ENCODE measurements at places on chromosomes 4 and X. TPM values are rescaled to one million over a fixed set of nuclear protein-coding genes. Genes with fewer than 3 reads are reported as not detected.

DNA sequence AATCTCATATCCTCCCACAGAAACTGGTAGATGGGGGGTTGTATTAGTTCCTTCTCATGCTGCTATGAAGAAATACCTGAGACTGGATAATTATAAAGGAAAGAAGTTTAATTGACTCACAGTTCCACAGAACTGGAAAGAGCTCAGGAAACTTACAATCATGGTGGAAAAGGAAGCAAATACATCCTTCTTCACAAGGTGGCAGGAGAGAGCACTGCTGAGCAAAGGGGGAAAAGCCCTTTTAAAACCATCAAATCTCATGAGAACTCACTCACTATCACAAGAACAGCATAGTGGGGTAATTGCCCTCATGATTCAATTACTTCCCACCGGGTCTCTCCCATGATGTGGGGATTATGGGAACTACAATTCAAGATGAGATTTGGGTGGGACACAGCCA, 250.5 kb upstream of the GPRIN3 start:
- peak; percentile 14 for DNase-seq

GRCh38 chr4:172813359-172813923, 355.2 kb upstream of the GALNT7 start:
- no peak for DNase-seq

DNA sequence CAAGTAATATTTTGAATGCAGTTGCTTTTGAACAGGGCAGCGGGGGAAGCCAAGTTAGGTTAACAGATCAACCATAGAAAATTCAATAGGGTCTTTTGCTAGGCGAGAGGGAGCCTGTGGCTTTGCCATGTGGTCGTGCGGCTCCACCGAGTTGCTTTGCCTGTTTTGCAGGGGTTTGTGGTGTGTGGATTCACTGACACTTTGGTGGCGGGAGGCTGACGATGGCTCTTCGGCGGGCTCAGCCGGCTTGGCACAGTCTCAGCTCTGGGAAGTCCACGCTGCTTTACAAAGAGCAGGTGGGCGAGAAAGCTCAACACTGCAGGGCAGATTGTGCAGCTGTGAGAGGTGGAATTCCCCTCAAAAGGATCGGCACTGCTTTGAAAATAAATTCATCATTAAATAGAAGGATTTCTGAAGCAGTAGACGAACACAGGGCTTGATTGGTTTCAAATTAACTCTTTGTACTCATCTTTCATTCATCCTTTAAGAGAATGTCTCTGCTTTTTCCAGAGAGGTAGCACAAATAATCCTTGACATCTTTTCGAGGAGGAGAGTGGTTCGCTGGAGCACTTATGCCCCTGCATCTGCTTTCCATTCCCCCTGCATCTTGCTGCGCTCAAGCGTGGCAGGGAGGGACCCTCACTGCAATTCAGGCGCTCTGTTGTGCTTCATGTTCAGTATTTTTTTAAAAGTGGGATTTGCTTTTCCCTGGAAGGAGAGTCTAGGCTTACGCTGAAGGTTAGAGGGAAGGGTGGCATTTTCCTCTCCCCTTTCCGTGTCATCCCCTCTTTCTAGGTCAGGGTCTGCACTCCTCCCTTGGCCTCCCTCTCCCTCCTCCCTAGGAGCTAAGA, 201.8 kb upstream of the LEF1 start:
- DNase-seq, result no peak

DNA sequence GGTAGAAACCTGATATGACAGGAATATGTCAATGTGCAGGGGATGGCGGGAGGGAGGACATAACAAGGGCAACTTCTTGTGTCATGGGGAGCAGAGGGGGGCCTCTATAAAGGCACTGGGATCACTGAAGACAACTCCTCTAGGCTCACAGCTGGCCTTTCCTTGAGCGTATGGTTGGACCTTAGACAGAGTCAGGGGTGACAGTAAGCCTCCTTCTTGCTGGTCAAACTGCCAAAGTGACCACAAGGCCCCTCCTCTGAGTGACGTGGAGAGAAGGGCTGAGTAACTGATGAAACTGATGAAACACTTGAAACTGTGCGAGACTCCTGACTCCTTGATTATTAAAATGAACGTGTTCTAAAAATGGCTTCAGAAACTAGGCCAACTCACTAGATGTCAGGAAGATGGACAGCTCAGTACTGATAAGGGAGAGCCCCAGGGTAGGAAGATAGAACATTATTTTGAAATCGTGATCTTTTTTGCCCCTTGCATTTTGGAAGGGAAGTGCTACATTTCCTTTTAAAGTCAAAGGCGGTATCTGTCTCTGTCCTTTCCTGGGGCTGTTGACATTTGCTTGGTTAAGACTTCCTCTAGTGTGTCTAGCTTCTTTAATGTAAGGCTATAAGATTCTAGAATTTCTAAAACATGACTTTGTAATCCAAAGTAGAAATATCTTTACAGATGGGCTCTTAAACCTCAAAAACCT, 1.6 kb downstream of the RAB33A start:
- DNase-seq, result peak; percentile 63

DNA sequence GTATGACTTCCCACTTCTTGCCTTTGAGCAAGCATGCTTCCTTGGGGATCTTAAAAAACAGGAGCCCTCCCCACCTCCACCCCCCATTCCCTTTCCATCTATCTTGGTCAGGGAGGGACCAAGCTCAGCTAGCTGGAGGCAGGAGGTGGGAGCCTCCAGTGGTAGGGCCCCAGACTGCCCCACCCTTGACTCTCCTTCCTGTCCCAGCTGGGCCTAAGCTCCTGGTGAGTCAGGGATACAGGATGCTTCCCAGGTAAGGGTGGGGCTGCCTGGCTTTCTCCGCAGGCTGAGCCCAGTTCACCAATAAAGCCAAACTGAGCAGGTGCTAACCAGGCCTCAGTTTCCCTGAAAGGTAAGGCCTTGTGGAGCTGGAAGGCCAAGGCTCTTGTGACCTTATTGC, 15.2 kb downstream of the EFNB1 start:
- peak; percentile 59 for DNase-seq

The ADGRG4 gene
- not detected for total RNA-seq

The AMBN gene
- not detected for total RNA-seq

The F8A2 gene
- total RNA-seq, result not detected

Measured in PC-3 (cell line).